ENCODE measurements at places on chromosomes 7 and 10.

DNA sequence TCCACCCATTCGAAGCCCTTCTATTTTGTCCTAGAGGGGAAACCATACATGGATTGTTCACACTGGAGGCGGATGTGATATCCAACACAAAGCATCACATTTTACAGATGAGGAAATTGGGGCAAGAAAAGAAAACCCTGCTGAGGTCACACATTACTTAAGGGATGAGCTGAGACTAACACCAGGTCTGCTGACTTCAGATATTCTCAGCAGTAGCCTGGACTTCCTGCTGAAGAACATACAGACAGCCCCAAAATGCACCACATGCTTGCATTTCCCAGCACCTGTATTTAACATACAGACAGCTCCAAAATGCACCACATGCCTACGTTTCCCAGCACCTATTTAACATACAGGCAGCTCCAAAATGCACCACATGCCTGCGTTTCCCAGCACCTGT, 11.2 kb downstream of the GIMAP5 start:
- peaks cover 96% of the 10 kb centered on the region for H3K27me3 ChIP-seq
- no peak for DNase-seq
- H3K4me1 ChIP-seq: no peaks in the 10 kb centered on the region

DNA sequence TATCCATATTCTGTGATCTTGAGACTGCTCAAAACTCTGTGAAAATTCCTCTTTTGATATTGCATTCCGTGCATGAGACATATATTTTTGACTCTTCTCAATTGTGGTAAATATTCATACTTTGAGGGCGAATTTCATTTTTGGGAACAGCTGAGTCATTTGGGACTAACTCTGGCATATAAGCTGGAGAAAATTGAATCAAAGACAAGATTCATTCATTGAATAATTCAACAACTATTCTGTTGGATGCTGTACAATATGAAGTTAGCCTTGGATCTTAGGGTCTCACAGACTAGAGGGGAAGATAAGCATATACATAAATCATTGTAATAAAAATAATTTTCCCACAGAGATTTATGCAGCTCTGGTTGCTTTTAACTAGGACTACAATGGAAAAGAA, 183.2 kb upstream of the NEBL start:
- H3K36me3 ChIP-seq: no peaks in the 10 kb centered on the region
- peaks cover 5% of the 10 kb centered on the region for H3K27me3 ChIP-seq
- peaks cover 4% of the 10 kb centered on the region for H3K4me1 ChIP-seq
- no peak for DNase-seq
- no peak overlapping the region for H3K4me3 ChIP-seq

DNA sequence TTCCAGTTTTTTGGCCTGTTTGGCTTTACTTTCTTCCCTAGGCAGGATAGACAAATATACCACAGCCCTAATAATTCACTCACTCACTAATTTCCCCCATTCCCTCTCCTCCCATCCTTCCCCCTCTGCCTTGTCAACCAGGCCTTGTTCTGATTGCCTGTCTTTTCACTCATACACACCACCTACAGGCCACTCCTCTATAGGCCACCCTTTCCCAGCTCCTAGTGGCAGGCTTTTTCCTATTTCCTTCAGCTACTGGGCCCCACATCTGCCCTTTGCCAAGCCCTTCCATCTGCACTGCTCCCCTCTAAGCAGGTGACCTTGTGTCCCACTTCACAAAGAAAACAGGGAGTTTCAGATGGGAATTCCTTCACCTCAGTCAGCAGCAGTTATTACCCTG, 59.8 kb upstream of the MSRB2 start:
- no peak overlapping the region for H3K27ac ChIP-seq
- no peaks in the 10 kb centered on the region for H3K27me3 ChIP-seq
- no peak overlapping the region for H3K4me3 ChIP-seq

GRCh38 chr7:132220060-132220459, 356.2 kb downstream of the PLXNA4 start:
- H3K4me1 ChIP-seq: peaks cover 29% of the 10 kb centered on the region
- no peak for DNase-seq
- no peak overlapping the region for H3K27ac ChIP-seq

- peaks cover 6% of the 10 kb centered on the region for H3K4me1 ChIP-seq
- no peaks in the 10 kb centered on the region for H3K36me3 ChIP-seq
- no peak overlapping the region for H3K27ac ChIP-seq
- DNase-seq: no peak
These were observed 24.8 kb upstream of the TECTB start for GRCh38 chr10:112258407-112258806.

GRCh38 chr10:11685787-11686218, 56.4 kb upstream of the ECHDC3 start:
- peaks cover 12% of the 10 kb centered on the region for H3K4me1 ChIP-seq
- no peak overlapping the region for H3K4me3 ChIP-seq
- peak overlapping the region; percentile 69 for H3K27ac ChIP-seq
- no peaks in the 10 kb centered on the region for H3K27me3 ChIP-seq
- no peak for DNase-seq

- no peaks in the 10 kb centered on the region for H3K36me3 ChIP-seq
- H3K27me3 ChIP-seq: no peaks in the 10 kb centered on the region
These were observed 28.7 kb upstream of the FAM13C start for GRCh38 chr10:59391060-59391459.
